ENCODE measurements at places on chromosomes 5 and 9. TPM values are rescaled to one million over a fixed set of nuclear protein-coding genes. Genes with fewer than 3 reads are reported as not detected.

OR1J2 gene
- total RNA-seq, result not detected

SPINK6 gene
- total RNA-seq, result not detected

WNT8A gene
- not detected for total RNA-seq

PCDHAC2 gene
- total RNA-seq, result 0.58 TPM

C8G gene
- total RNA-seq, result 3.9 TPM

TMEM252 gene
- 0.89 TPM for total RNA-seq

SLC1A3 gene
- total RNA-seq, result 2.2 TPM

PCDHGB6 gene
- 1.9 TPM for total RNA-seq

FBP2 gene
- total RNA-seq, result not detected

GRCh38 chr5:57889558-57889957, 406.9 kb upstream of the ACTBL2 start:
- DNase-seq, result no peak

DNA sequence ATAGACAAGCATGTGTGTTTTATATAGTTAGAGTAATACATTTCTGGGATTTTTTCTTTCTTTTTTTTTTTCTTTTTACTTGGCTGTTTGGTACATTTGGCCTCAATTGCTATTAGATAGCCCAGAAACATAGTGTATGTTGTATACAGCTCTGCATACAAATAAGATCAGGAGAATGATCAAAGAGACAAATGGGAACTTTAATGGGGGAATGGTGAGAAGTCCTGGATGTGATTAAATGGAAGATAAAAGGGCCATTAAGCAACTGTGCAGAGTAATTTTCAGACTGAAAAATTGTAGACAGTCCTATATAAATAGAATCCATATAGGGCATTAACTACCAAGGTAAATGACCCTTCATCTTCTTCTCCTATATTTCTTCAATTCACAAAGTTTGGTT, 575.6 kb downstream of the EBF1 start:
- DNase-seq, result no peak

- DNase-seq, result peak; percentile 62
These were observed 1.1 kb upstream of the OTULINL start for GRCh38 chr5:14580398-14581034.

DNA sequence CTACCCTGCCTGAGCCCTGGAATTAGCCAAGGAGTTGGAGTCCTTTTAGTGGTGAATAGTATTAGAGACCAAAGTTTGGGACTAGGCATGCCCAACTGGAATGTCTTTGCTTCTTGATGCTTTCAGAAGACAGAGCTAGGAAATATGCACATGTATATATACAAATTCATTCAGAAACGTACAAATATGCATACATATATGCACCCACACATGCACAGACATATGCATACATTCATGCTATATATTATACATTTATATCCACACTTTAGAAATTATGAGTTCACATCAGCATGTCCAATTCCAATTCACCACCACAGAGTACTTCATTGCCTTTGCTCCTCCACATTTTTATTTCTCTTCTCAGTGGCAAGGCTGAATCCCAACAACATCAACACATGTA, 398.3 kb upstream of the MPDZ start:
- DNase-seq, result no peak

DNA sequence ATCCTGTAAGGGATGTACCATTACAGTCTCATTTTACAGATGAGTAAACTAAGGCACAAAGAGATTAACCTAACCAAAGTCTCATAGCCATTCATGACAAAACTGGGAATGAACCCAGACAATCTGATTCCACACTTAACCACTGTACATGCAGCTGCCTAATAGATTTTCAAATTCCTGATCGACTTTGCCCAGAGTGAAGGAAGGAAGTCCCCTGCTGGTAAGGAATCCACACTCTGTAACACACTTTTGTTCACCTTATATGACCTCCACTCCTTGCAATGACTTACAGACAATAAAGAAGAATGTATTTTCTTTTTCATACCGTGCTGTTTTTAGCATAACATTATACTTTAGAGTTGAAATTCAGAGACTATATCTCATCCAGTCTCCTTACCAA, 31.3 kb upstream of the PLPP6 start:
- no peak for DNase-seq

- DNase-seq, result no peak
These were observed 49.2 kb downstream of the EBF1 start for GRCh38 chr5:159050316-159051143.

DNA sequence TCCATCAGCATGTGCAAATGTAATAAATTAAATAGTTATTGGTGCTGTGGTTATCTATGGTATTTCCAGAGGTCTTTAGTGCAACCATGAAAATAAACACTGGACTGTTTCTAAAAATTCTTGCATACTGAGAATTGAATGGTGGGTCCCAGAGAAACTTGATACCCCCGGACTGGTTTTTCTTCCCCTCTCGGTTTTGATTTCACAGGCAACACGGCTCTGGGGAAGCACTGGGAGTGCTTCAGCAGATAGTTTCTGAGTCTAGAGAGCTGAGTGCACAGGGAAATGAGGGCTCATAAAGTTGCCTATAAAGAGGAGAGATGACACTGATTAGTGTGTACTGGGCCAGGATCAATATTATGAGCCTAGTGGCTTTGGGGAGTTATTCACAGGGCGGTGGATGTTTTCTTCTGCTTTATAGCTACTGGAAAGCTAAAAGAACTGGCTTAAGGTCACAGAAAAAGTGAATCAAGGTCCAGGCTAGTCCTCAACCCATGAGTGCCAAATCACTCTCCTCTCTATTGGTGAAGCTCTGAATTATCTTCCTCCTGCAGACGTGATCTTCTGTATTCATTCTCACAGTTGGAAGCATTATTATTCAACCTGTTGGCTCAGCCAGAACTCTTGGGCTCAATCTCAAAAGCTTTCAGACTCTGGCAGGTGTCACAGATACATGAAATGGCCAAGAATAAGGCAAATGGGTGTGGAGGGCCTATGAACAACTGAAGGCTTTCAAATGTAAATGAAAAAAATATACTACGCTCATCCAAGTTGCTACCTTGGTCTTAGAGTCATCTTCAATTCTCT, 170.2 kb upstream of the HMHB1 start:
- DNase-seq, result no peak

DNA sequence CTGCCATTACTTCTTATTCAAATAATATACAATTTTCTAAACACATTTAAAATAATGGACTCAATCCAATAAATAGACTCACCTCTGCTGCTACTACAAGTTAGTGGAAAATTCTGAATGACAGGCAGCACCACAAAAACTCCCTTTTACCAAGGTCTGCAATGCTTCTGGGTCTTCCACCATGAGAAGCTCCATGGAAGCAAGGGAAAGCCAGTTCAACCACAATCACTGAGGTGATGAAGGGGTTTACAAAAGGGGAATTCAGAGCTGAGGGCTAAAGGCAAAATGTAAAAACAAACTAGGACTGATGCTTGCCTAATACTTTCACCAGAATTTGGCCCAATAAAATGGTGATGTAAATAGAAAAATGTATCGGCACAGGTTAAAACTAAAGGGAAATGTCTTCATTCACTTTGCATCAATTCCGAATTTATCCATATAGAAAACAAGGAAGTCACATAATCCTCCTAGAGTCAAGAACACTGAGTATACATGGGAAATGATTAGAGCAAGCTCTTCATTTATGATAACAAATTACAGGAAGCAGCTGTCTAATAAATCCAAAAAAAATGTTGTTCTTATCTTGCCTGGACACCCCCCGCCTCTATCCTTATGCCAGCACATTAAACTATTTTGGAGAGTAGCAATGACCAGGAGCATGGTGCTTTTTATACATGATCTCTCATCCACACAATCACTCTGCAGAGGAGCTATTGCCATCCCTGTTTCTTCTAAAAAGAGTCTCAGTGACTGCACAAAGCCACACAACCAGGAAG, 66.3 kb upstream of the NFIB start:
- no peak for DNase-seq

DNA sequence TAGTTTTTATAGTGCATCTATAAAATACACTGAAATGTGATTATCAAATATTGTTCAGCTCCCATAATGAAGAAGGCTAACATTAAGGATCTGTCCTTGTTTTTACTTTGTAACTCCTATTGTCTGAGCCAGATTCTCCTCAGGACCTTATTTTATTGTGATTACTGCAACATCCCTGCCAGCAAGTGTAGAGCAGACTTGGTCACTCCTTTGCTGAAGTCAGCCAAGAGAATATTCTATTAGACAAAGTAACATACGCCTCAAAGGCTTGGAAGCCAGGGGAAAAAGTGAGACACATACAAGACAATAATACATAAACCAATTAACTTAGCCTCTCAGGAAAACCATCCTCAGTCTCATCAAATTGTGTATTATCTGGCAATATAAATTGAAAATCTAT, 269.6 kb downstream of the ARL15 start:
- DNase-seq, result no peak

DNA sequence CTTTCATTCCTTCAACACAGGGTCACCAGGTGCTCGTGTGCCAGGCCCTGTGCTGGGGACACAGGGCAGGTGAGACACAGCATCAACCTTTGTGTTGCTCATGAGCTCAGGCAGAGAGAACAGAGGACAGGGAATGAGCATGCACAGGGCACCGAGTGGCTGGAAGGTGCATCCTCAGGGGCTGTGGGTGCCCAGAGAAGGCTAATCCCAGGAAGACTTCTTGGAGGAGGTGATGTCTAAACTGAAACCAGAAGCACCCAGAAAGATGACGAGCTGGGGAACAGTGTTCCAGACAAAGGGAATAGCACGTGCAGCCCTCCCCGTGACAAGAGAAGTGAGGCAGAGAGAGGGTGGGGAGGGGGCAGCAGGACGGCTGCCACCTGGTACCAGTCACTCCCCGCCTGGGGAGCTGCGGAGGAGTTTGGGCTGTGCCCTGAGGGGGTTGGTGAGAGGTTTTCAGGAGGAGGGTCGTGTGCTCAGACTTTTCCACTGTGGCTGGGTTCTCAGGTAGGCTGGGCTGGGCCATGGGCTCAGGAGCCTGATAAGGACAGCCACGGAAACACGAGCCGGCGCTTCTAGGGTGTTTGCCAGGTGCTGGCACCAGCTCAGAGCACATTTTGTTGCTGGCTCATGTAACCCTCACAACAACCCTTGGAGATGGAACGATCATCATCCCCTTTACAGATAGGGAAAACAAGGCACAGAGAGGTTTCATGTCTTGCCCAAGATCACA, 46.0 kb downstream of the HMCN2 start:
- no peak for DNase-seq

DNA sequence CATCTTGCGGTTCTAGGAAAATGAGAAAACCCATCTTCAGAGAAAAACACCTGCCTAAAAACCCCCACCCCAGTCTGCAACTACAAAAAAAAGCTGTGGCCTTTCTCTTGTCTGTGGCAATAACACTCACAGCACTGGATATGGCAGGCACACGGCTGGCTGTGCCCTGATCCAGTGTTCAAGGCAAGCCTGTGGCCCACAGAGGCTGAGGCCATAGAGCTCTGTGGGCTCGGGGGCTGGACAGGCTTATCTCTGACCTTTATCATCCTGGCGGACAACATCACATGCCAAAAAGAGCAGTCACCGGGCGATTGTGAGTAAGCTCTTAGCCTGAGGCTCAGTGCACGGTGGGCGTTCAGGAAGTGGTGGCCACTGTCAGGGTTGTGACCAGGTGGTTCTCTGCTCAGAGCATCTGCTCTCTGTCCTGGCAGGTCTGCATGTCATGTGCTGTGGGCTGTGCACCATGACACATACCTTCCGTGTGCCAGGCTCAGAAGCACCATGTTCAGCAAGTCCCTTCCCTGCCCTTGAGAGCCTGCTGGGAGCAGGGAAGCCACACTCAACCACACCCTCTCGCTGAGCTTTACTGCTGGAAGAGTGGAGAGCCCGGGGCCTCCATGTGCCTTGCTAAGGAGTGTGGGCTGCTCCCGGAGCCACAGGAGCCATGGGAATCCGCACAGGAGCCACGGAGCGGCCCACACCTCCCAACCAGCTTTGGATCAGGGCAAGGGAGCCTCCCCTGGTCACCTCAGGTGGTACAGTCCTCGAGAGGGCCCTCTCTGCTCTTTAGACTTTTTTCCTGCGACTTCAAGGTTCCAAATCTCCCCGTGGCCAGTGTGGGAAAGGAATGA, 34.6 kb upstream of the WDR38 start:
- DNase-seq, result no peak

Data from left colon (tissue), 2 donors.